Astrocyte of the cerebellum (primary cell): ENCODE measurements at places on chromosomes 7 and 10.

GRCh38 chr10:63477927-63478326 lies 12.2 kb upstream of the JMJD1C start:
- DNase-seq = no peak

GRCh38 chr7:89072081-89072480 lies 276.5 kb upstream of the TEX47 start:
- DNase-seq = peak; percentile 70

- DNase-seq = no peak
Observed at GRCh38 chr10:11527691-11528255, 83.7 kb downstream of the USP6NL start.

DNA sequence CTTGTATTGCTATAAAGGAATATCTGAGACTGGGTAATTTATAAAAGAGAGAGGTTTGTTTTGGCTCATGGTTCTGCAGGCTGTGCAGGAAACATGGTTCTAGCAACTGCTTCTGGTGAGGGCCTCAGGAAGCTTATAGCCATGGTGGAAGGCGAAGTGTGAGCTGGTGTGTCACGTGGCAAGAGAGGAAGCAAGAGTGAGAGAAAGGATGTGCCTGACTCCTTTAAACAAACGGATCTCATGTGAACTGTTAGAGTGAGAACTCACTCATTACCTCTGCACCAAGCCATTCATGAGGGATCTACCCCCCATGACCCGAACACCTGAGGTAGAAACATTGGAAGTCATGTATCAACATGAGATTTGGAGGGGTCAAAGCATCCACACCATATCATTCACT lies 7.7 kb upstream of the ITPRIP start:
- no peak for DNase-seq

DNA sequence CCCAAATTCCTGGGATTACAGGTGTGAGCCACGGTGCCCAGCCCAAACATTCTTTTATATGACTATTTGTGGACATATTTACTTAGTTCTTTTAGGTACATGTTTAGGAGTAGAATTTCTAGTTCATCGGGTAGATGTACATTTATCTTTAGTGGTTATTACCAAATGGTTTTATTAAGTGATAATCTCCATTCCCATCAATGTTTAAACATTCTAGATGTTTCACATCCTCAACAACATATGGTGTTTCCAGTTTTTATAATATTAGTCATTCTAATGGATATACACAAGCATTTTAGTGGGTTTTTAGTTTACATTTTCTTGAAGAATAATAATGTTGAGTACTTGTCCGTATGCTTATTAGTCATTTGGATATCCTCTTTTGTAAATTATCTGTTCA lies 131.7 kb downstream of the RTKN2 start:
- no peak for DNase-seq

GRCh38 chr10:88039496-88040200 lies 176.2 kb downstream of the PTEN start:
- DNase-seq = no peak

- no peak for DNase-seq
Observed at GRCh38 chr10:49526619-49527018, 12.3 kb downstream of the ERCC6 start.

GRCh38 chr10:62796896-62797295 lies 7.6 kb upstream of the ADO start:
- DNase-seq = no peak

DNA sequence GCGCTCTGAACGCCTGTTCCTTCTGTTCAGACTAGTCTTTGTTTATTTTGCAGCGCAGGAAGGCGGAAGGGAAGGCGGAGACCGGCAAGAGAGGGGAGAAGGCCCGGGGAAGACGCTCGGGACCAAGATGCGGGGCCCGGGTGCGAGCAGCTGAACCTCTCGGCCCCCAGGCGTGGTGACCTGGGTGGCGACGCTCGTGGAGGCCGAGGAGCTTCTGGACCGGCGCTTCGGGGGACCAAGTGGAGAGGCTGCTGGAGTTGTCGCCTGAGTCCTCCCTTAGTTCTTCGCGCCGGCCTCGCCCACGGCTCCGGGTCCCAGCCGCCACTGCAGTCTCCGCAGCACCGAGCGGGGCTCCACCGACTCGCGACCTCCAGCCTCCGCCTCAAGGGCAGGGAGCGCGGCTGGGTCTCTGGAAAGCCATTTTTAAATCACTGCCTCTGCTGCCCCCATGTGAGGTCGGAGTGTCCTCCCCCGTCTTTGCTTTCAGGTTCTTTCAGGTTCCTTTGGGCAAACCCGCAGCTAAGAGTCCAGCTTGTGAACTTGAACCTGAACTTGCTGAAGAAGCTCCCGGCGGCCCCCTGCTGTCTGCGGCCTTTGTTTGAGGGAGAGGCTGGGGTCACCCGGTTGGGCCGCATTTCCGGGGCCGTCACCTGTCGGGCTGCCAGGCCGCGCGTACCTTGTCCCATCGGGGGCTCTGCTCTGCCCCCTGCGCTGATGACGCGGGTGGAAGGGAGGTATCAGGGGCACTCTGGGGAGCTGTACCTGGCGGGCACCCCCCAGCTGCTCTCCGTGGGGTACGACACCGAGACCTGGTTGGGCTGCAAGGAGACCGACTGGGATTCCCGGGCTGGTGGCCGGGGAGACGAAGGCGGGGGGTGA lies 136.0 kb downstream of the KIF20B start:
- no peak for DNase-seq

DNA sequence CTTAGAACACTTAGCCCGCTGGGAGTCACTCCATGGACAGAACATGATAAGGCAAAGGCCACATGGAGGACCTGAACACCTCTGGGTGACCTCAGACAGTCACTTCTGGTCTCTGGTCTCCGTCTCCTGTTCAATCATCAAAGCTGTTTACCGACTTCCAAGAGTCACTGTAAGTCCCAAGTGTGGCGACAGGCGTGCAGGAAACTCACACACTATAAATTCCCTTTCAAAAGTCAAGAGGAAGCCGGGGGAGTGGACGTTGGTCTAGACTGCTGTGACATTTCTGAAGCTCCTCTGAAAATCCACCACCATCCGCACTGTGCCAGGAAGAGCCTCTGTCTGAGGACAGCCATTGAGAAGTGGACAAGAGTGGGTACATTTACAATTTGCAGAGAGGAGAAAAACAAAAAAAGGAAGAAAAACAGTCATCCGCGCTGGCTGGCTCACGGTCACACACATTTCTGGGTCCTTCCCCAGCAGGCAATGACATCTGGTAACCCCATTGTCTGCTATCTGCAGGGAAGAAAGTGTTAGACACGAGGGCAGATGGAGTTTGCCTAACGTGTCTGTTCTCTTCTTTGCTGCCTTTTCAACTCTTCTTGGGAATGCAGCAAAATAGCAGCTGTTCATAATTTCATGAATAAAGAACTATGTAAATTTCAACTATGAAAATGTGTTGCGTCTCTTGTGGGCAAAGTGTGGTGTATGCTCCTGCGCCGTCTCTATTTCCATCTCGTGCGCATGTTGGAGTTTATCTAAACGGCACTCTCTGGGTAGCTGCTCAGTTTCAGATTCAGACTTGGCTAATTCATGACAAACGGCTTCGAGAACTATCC lies 32.9 kb upstream of the CUX1 start:
- no peak for DNase-seq

- DNase-seq = no peak
Observed at GRCh38 chr7:86863452-86863851, 196.0 kb downstream of the ELAPOR2 start.
